ENCODE measurements at places on chromosomes 5 and 9. TPM values are rescaled to one million over a fixed set of nuclear protein-coding genes. Genes with fewer than 3 reads are reported as not detected.

- no peak for DNase-seq
Measured at GRCh38 chr5:124176692-124177091, 569.7 kb downstream of the ZNF608 start.

GRCh38 chr5:74493411-74493810 lies 147.1 kb downstream of the ENC1 start:
- no peak for DNase-seq

DNA sequence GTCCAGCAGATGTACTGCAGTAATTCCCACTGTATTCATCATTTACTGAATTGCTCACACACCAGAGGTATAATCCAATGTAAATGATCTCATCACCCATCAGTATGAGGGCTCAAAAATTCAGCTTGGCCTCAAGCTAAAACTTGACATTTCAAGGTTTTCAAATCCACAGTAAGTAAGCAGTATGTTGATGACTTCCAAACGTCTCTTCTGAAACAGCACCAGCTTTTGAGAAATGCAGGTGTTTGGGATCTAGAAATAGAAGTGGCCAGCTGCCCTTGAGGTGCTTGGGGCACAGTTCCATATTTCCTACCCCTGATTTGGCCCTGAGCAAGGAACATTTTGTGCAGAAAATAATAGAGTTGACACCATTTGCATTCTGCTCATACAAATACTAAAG lies 388.0 kb upstream of the TUSC1 start:
- DNase-seq, result no peak

DNA sequence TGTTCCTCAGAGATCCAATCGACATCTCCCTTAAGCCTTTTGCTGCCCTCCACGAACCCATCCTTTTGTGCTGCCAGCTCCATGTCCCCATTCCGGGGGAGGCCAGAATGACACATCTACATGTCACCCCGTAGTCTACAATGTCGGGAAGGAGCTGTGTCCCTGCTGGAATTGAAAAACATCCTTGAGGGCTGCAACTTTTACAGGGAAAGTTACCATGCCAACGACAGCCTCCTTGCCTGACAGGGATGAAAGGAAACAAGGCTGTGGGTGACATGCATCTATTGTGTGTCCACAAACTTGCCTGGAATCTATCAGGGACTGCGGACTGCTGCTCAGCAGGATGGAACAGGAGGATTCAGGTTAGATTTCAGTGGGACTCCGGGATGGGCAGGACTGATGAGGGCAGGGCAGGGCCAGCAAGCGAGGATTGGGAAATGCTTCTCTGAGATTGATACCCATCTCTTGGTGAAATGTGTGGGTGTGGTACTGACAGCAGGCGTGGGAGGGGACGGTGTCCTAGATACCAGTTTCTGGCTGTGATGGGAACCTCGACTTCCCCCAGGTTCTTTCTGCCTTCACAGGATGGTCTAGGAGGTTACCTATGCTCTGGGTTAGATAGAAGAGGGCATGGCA lies 25.5 kb downstream of the EGR1 start:
- no peak for DNase-seq

Gene PCDHGA5
- 0.58 TPM for total RNA-seq

DNA sequence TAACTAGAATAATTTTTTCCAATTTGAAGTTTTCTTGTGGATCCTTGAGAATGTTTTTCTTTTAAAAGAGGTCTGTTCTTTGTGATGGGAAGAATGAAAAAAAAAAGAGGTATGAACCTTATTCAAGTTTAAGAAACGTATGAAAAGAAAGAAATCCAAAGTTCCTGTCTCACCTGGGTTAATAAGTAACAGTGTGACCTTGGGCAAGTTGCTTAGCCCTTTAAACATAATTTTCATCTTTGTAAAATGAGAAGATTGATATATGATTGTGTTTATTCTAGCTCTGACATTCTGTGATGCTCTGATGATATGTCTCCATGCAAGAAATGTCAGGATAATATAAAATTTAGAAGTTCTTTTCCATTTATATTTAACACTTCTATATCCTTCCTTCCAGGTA lies 19.3 kb downstream of the SLC26A2 start:
- DNase-seq, result no peak

- no peak for DNase-seq
Measured at GRCh38 chr5:71456362-71456743, 902 bp downstream of the BDP1 start.

GRCh38 chr9:16743375-16743774 lies 127.1 kb downstream of the BNC2 start:
- DNase-seq, result no peak

- no peak for DNase-seq
Measured at GRCh38 chr5:154945695-154946301, 4.9 kb downstream of the MRPL22 start.

Gene PRSS3
- total RNA-seq, result 5.1 TPM

GRCh38 chr5:58149345-58149744 lies 310.5 kb downstream of the PLK2 start:
- no peak for DNase-seq

Gene MBLAC2
- total RNA-seq, result 4.6 TPM

GRCh38 chr9:1100945-1101344 lies 50.8 kb downstream of the DMRT2 start:
- DNase-seq, result peak; percentile 29

Gene FAM169A
- total RNA-seq, result 18.8 TPM

GRCh38 chr5:69052181-69052580 lies 41.6 kb upstream of the SLC30A5 start:
- DNase-seq, result no peak

GRCh38 chr9:101365181-101365580 lies 19.6 kb downstream of the BAAT start:
- no peak for DNase-seq

Gene BTNL3
- not detected for total RNA-seq

- DNase-seq, result no peak
Measured at GRCh38 chr5:108339220-108339619, 42.7 kb downstream of the FBXL17 start.

Gene PDLIM4
- total RNA-seq, result 146 TPM

- no peak for DNase-seq
Measured at GRCh38 chr5:137632716-137633115, 103.2 kb downstream of the KLHL3 start.

Measured in kidney epithelial cell (primary cell).